ENCODE measurements at places on chromosomes 12 and 14.

- DNase-seq = no peak
Observed at GRCh38 chr14:73740618-73741326, 26.6 kb upstream of the PNMA1 start.

DNA sequence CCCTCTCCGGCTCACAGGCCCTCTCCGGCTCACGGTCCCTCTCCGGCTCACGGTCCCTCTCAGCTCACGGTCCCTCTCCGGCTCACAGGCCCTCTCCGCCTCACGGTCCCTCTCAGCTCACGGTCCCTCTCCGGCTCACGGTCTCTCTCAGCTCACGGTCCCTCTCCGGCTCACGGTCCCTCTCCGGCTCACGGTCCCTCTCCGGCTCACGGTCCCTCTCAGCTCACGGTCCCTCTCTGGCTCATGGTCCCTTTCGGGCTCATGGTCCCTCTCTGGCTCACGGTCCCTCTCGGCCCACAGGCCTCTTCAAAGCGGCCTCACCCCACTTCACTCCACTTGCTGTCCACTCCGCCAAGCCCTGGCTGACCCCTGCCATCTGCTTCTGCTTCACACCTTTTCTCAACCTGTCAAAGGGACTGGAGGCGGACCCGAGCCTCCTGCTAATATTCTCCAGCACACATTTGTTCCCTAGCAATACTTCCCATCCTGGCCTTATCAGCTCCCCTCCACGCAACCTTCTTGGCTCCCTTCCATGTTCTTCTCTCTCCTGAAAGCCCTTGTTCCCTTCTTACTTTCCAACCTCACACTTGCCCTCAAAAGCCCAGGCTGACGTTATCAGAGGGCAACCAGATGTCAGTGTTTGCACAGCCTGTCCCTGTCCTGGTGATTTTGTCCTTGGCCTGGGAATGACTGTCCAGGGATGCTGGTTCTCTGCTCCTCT, 176.7 kb downstream of the CALM1 start:
- no peak for DNase-seq

DNA sequence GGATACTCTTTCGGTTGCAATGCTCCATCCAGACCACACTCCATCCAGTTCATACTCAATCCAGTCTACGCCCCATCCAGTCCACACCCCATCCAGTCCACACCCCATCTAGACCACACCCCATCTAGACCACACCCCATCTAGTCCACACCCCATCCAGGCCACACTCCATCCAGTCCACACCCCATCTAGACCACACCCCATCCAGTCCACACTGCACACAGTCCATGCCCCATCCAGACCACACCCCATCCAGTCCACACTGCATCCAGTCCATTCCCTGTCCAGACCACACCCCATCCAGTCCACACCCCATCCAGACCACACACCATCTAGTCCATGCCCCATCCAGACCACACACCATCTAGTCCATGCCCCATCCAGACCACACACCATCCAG, 116.0 kb upstream of the RTL1 start:
- DNase-seq = no peak

DNA sequence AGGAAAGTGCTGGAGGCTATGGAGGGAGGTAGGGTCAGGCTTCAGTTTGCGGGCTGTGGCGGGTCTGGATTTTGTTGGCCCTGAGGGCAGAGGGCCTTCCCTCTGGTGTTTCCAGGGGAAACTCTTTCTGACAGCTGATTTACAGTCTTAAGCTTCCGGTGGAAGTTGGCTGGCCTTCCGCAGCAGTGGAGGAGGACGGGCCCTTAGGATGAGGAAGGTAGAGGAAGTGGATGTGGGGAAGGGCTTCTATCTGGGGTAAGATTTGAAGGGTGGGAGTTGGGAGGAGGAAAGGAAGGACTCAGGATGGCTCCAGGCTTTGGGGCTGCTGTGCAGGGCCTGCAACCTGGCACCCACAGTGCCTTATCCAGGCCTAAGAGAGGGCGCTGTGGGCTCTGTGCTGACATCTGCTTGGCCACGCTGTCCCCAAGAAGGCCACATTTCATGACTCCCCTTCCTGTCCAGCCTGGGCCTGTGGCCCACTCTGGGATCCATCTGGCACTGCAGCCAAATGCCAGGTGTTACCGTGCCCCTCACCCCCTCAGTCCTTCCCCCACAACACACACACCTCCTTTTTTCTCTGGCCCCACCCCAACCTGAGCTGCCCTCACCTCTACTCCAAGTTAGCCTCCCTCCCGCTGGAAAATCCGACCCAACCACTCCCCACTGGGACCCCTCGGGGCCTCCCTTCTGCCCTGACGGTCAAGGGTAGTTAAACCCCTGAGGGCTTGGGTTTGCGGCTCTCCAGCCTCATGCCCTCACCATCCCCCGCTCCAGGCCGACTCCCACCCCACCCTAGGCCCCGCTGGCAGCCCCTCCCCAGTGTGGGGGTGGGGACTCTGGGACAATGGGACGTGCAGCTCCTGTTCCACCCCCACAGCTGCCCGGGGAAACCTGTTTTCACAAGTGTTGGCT, 7.7 kb upstream of the PPP1R13B start:
- no peak for DNase-seq

GRCh38 chr14:96797582-96798349, 584 bp downstream of the VRK1 start:
- DNase-seq = no peak

- no peak for DNase-seq
Observed at GRCh38 chr14:56262530-56262929, 144.3 kb downstream of the PELI2 start.

DNA sequence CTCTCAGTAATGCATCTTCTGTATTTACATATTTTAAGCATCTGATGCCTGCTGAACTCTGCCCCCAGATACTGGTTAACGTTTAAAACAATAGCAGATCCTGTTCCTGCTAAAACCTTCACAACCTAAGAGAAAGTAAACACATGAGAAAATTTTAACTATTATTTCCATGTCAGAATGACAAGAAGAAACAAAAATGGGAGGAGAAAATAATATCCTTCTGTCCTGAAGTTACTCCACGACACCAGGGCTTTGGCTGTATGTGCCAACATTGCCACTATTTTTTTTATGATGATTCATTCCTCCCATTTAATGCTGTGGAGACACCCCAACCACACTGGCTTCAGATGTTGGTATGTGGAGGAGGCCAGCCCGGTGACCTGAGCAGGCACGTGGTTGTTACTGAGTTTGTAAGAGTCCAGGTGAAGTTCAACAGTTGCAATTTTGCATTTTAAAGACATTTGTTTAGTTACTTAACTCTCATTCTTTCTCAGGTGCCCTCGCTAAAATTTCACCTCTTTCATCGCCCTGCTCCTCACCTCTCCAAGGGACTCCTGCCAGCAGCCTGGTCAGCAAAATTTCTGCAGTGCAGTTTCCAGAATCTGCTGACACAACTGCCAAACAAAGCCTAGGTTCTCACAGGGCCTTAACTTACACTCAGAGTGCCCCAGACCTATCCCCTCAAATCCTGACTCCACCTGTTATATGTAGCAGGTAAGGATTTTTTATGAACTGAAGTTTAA, 65.5 kb upstream of the SLCO1C1 start:
- DNase-seq = peak; percentile 6

- DNase-seq = no peak
Observed at GRCh38 chr14:87847216-87847755, 145.7 kb downstream of the GALC start.
